ENCODE measurements at places on chromosomes 4 and X.

DNA sequence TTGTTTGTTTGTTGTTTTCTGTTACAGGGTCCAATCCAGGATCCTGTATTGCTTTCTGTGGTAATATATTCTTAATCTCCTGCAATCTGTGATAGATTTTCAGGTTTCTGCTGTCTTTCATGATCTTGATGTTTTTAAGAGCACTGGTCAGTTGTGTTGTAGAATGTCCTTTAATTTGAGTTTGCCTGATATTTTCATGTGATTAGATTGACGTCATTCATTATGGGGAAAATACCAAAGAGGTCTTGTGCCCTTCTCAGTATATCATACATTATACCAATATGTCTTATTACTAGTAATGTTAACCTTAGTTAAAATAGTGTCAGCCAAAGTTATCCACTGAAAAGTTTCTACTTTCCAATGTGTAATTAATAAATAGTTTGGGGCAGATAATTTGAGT, 929.3 kb downstream of the PCDH19 start:
- no peak for DNase-seq

- no peak for DNase-seq
These were observed 5.2 kb downstream of the MAP9 start for GRCh38 chr4:155371432-155372043.

DNA sequence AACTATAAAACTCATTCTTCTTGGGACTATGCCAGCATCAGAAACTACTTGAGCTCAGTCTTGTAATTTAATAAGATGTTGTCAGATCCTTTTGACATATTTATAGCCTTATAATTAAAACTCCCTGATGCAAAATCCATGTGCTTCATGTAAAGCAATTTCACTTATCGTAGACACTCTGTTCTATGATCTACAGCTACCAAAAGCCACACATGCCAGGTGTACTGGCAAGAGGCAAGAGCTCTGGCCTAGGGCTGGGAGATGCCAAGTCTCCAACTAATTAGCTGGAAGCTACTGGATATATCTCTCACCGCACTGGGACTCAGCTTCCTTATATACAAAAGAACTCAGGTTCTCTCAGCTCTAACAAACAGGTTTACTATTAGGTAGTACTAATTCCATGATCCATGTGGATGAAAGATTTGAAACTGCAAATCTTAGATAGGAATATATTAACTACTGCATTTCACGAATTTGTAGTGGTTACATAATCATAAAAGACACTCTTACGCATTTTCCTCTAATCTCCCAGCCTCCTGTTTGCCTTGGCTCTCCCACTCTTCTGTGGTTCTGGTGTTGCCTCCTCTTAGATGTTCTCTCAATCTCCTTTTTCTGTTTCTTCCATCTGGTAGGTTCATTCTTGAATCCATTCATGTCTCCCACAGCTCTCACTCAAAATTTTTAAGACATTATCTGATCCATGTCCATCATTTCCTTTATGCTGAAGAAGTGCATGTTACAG, 103.0 kb downstream of the HHIP start:
- DNase-seq = no peak

DNA sequence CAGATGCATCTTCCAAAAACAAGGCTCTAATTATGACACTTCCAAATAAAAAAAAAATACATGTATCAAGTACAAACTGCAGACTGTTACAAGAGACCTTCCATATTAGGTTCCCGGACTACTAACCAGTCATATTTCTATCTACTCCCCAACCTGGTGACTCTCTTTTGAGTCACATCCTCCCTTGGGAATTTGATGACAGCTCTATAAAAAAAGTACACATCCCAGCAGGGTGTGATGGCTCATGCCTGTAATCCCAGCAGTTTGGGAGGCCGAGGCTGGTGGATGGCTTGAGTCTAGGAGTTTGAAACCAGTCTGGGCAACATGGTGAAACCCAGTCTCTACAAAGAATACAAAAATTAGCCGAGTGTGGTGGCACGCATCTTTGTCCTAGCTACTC, 14.9 kb downstream of the RPGR start:
- no peak for DNase-seq

DNA sequence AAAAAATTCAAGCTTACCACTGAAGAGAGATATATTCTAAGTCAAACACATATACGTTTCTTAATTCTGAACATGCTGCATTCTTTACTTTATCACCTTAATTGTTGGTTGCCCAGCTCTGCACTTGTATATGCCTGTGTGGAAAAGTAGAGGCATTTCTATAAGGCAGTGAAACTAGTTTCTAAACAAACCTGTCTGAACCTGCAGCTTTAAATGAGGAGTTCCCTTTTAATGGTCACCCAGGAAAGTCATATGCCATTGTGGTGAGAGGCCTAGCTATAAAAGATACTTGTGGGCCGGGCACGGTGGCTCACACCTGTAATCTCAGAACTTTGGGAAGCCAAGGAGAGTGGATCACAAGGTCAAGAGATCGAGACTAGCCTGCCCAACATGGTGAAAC, 147.4 kb upstream of the RXFP1 start:
- no peak for DNase-seq

DNA sequence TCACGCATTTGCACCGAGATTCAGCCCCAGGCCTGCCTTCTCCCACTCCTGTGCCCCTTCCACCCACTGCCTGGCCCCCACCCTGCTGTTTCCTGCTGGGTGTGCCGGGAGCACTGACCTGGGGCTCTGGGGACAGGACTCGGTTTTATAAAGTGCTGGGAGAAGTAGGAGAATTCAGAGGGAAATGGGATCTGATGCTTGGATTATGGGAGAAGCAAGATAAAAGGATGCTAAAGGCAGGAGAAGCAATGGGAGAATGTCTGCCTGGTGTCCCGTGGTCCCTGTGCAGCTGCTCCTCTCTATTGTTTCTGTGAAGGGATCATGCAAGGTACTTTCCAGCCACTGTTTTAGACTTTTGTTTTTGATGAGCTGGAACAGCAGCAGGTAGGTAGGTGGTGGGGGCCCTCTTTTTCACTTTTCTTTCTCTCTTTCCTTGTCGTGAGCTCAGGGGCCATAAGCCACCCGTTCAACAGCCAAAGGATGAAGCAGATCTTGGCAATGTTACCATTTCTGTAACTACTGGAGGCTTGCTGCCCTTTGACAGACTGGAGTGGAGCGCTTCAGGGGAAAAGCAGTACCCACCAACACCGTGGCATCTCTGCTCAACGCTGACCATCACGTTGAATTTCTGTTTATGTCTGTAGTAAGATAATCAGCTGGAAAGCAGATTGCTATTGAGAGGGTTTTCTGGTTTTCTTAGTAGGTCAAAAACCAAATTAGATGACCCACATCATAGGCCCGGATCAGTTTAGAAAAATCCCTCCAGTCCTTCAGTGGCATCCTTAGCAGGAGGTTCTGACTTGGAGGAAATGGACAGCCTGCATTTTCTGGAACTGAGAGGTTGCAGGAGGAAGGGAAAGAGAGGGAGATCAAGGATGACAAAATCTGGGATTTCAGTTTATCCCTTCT, 63.8 kb upstream of the ENPP6 start:
- DNase-seq = no peak

DNA sequence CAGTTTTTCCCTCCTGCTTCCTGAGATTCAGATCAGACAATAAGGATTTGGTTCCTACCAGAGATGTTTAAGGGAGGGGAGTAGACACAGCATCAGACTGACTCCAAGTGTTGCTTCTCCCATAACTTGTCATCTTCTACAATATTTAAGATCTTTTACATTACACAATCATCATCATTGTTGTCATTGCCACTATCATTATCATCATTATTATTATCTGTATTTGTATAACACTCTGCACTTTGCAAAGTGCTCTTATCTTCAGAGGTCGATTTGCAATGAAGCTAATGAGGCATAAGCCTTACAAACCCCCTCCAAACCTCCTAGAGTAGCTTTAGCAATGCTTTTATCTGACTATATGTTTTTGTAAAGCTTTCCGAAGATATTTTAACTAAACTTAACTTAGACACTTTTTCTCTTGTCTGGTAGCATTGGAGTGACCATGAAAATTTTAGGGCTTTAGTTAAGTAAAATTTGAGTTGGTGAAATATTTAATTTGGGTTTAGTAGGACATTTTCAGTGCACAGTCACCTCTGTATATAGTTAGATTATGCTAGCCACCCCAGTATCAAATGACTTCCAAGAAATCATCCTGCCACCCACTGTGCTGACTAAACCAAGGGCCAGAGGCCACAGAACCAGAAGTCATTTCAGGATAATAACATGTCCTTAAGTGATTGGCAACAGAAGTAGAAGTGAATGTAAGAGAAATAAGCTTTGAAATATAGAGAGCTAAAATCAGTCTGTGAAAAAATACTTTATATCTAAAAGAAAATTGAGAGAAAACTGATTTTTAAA, 124.2 kb upstream of the NRK start:
- DNase-seq = no peak

DNA sequence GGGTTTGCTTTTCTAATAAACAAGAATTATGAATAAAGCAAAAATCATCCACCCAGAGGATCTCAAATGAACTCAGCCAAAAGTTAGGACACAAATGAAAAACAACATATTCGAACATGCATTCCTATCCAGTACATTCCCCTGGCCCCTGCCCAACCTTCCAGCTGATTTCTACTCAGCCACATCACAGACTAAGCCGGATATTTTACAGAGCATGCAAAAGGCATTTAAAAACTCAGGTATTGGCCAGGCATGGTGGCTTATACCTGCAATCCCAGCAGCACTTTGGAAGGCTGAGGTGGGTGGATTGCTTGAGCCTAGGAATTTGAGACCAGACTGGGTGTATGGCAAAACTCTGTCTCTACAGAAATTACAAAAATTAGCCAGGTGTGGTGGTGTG, 54.6 kb downstream of the RELL1 start:
- DNase-seq = no peak

- DNase-seq = no peak
These were observed 3.5 kb upstream of the SLIT2 start for GRCh38 chr4:20248155-20248558.

GRCh38 chr4:95106408-95106928, 348.7 kb downstream of the BMPR1B start:
- no peak for DNase-seq

GRCh38 chr4:122542411-122543236, 78.2 kb downstream of the IL21 start:
- DNase-seq = no peak

GRCh38 chr4:122764071-122764820, 31.7 kb downstream of the BBS12 start:
- no peak for DNase-seq

Data from GF-D8 (cell line).